Inflammatory macrophage treated with lipopolysaccharide for 1 hour (primary cell): ENCODE measurements at places on chromosomes 2 and 18.

GRCh38 chr2:79770926-79771325 lies 258.1 kb downstream of the CTNNA2 start:
- DNase-seq = no peak

DNA sequence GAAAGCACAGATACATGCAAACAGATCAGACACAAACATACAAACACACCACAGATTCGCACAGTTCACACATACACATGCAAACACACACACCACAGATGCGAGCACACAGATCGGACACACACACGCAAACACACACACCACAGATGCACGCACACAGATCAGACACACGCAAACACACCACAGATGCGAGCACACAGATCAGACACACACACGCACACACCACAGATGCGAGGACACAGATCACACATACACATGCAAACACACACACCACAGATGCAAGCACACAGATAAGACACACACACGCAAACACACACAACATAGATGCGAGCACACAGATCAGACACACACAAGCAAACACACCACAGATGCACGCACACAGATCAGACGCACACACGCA lies 149.0 kb downstream of the PXDN start:
- no peak for DNase-seq

DNA sequence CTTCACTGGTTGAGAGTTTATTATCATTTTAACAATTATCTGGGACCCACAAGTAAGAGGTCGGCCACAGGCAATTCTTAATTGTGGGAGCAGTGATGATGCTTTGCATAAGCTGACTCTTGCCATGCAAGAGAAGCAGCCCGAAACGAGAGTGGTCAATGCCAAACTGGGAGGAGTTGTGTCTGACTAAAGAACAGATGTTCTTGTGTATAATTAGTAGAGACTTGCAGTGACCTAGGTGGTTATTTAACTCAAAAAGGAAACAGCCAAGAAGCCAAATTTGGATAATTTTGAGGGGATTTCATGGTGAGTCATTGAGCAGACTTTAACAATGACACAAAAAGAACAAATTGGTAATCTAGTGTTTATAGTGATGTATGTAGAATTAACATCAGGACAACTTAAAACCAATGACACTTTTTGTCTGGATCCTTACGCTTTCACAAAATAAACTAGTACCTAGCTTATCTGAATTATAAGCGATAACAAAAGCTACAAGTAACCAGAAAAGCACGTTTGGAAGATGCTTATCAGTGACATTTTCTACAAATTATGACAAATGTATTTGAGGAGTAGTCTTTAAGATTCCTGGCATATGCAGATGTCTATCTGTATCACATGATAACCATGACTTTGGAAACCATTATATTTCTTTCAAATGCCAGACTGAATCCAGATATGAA lies 184.7 kb upstream of the DLGAP1 start:
- DNase-seq = no peak

DNA sequence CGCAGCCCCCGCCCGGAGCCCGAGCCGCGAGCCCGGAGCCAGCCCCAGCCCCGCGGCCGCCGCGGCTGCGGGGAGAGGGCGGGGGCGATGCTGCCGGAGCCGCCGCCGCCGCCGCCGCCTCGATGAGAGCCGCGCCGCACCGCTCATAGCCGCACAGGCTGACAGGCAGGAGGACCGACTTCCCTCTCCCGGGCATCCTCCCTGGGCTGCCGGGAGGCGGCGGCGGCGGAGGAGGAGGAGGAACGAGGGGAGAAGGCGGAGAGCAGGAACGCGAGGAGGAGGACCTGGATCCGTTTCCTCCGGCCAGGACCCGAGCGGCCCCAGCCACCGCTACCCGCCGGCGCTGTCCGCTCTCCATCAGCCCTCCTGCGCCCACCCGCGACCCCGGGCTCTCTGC lies 370 bp downstream of the KLHL29 start:
- DNase-seq = peak; percentile 20

- no peak for DNase-seq
Measured at GRCh38 chr18:56723068-56723467, 71.9 kb downstream of the WDR7 start.

- no peak for DNase-seq
Measured at GRCh38 chr2:32941944-32942690, 4.6 kb upstream of the LTBP1 start.

GRCh38 chr2:118105497-118105896 lies 17.2 kb downstream of the INSIG2 start:
- no peak for DNase-seq

DNA sequence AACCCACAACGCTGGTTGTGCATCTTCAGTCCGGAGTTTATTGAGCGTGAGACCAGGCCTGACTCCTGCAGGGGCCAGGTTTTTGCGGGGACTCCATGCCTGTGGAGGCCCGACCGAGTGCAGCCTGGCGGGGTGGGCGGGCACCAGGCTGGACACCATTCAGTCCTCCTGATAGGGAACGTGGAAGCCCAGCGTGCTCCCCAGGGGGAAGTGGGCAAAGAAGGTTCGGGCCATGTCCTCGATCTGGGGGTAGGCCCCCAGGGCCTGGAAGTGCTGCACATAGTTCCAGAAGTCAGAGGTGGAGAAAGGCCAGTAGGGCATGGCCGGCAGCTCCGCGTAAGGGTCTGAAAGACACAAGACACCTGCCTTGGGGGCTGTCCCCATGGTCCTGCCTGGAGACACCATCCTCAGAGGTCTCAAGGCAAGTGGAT lies 1.4 kb downstream of the OTOS start:
- no peak for DNase-seq

- peak; percentile 98 for DNase-seq
Measured at GRCh38 chr2:45611020-45611859, at the start of gene SRBD1. TSS of gene SRBD1 (minus strand) at chr2:45611267. CDS start at chr2:45605441, 5,826 bp downstream.

DNA sequence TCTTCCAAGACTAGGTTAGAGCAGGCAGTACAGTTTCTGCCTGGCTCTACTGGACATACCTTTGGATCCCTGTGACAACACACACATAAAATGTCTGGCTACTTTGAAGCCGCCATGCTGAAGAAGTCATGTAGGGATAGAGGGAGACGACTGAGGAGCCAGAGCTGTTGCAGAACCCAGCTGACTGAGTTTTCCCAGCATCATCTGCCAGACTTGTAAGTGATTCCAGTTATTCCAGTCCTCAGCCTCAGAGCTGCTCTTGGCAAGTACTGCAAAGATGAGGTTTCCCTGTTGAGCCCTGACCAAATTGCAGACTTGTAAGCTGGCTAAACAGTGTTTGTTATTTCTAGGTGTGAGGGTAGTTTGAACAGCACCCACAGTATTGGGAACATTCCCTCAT lies 31.5 kb upstream of the TSPYL6 start:
- no peak for DNase-seq

DNA sequence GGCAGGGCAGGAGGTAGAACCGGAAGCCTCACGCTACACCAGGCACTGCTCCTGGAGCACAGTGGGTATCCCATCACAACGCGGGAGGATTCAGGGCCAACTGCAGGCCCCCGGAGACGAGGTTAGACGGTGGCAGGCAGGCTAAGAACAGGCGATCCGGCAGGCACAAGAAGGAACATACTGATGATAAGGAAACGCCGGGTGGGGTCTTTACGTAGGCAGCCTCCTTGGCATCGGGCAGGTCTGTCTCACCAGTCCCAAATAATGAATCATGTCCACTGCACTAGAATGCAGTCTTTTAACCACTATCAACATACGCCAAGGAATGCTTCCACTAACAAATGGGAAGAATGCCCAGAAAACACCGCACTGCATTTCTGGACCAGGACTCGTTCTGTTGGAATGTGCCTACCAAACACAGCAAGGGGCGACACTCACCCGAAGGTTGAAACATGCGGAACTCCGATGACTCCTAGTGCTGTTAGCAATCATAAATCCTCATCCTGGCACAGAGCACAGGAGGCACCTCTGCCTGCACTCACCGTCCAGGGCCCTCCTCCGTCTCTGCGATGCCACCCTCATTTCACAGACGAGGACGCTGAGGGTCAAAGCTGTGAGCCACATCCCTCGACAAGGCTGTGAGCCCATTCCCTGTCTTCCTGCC lies 35.2 kb downstream of the ZNF516 start:
- DNase-seq = no peak

DNA sequence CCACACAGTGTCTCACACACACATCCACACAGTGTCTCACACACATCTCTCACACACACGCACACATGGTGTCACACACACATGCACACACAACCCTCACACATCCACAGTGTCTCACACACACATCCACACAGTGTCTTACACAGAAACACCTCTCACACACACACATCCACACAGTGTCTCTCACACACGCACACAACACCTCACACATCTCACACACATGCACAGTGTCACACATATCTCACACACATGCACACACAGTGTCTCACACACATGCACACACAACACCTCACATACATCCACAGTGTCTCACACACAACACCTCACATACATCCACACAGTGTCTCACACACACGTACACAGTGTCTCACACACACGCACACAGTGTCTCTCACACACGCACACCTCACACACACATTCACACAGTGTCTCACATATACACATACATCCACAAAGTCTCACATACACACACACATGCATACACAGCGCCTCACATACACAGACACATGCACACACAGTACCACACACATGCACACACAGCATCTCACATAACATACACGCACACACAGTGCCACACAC lies 473.9 kb upstream of the HS6ST1 start:
- no peak for DNase-seq

DNA sequence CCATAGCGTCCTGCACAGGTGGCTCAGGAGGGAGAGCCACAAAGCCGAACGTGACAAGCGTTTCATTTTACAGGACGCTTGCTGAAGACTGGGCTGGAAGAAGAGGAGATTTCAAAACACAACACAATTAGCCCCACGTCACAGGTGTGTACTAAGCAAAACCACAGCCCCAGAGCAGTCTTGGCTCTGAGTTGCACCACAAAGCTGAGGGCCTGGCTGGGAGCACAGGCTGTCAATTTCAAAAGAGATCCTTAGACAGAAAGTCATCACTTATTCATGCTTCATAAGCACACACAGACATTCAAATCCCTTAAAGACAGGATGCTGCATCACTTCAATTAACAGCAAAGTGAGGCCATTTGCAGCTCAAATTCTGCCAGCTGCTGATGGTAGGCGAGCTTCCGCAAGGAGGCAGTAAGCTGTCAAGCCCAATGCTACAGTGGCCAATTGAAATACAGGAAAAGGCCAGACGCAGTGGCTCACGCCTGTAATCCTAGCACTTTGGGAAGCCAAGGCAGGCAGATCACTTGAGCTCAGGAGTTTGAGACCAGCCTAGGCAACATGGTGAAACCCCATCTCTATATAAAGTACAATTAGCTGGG lies 79.6 kb downstream of the SKA1 start:
- DNase-seq = no peak

- DNase-seq = no peak
Measured at GRCh38 chr2:165149439-165149838, 54.4 kb downstream of the SCN3A start.

- DNase-seq = no peak
Measured at GRCh38 chr2:231688719-231689118, 19.6 kb upstream of the PTMA start.

DNA sequence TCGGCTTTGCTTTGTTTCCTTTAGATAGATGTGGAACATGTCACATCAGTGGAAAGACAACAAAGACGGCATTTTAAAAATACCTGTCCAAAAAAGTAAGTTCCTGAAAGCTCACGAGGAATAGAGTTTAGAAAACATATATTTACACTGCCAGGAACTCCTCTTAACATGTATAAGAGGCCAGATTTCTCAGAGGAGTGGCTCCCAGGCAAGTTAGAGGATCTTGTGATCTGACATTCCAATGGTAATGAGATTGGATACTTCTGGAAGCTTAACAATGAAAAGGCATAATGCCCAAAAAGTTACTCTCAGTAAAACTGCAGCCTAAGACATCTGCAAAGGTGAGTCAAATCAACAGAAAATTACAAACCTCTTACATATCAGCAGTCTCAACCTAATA lies 77.1 kb downstream of the CYRIA start:
- no peak for DNase-seq

GRCh38 chr2:134248913-134249312 lies 5.0 kb upstream of the MGAT5 start:
- no peak for DNase-seq
